ENCODE measurements at places on chromosomes 6 and 20.

DNA sequence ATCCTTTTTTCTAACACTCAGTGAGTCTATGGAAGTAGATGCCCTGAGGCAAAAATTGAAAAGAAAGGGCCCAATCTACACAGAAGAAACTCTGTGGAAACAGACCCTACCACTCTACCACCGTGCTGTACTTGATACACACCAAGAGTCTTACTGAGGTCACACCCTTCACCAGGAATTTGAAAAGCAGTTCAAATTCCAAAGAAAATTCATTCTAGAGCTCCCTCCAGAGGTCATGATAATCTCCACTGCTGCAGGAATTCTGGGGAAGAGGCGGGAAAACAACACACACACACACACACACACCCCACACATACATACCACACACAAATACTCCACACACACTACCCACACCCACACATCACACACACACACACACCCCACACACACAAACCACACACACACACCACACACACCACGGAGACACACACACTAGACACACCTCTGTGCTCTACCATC lies 336.8 kb downstream of the HDGFL1 start:
- DNase-seq: no peak

DNA sequence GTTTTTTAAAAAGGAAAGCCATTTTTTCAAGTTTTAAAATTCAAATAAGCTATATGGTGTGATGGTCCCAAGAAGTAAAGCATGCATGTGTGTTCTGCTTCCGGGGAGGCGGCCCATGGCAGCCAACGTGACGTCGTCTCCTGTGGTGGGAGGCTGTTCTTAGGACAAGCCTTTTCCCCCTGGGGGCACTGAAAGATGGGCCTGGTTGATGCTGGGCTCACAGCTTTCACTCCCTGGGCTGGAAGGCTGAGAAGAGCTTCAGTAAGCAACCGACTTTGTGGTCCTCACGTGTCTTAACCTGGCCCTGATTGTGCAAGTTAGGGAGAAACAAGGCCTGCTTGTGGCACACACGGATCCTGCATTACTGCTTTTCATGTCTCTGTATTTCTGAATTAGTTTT lies 84.1 kb downstream of the SMOC2 start:
- DNase-seq: no peak

DNA sequence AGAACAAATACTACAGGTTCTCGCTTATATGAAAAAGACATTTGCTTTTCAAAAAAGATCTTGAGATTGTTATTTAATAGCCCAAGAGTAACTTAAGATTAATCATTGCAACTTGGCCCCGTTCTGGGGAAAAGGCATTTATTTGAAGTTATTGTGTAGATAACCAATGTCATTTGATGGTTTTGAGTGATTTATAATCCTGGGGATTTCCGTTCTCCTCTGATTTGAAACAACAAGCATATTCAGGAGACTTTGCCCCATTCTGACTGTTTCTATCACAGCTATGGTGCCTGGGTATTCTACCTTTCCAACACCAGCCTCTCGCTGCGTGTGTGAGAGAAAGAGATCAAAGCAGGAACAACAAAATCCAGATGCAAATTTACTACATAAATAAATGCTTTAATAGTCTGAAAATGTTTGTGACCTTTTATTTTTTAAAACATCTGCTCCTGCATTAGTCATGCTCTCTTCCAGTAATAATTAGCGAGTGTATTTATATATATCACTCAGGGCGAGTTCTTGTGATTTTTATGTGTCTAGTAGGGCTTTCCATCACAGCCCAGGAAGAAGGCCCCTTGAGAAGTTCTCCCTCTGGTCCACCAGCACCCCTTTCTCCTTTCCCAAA lies 197.9 kb upstream of the FOXQ1 start:
- DNase-seq: no peak

DNA sequence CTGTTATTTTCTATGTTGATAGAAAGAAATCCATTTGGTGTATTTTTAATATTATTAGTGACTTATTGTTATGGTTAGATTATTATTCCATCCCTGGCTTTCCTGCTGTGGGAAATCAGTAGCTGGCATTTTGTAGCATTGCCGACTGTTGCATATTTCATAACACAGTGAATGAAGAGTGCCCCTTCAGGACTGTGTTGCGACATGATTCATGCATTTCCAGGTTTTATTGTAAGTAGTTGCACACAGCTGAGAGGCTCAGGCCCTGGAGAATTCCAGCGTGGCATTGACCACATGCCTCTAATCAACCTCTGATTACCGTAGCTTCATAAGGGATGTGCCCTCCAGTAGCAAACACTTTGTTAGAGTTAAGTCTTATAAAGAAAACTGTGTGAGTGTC lies 263.9 kb downstream of the FARS2 start:
- no peak for DNase-seq
